ENCODE measurements at places on chromosomes 13 and 19. TPM values are rescaled to one million over a fixed set of nuclear protein-coding genes. Genes with fewer than 3 reads are reported as not detected.

The DAPK3 gene
- total RNA-seq, result 90.9 TPM

The N4BP2L2 gene
- 376 TPM for total RNA-seq

The ZNF600 gene
- total RNA-seq, result 4.2 TPM

The SLC46A3 gene
- total RNA-seq, result 12.0 TPM

The GPR4 gene
- total RNA-seq, result 0.71 TPM

The ZNF763 gene
- 15.9 TPM for total RNA-seq

The TYK2 gene
- 84.4 TPM for total RNA-seq

The TMEM255B gene
- total RNA-seq, result 4.9 TPM

The ZNF155 gene
- 17.4 TPM for total RNA-seq

Data from camera-type eye (tissue), 1 donor.